ENCODE measurements at places on chromosomes 16 and 17. TPM values are rescaled to one million over a fixed set of nuclear protein-coding genes. Genes with fewer than 3 reads are reported as not detected.

- DNase-seq, result peak; percentile 41
These were observed 6.0 kb downstream of the ST3GAL2 start for GRCh38 chr16:70432723-70433457.

GRCh38 chr16:73014768-73015167 is 33.2 kb downstream of the ZFHX3 start:
- no peak for DNase-seq

DNA sequence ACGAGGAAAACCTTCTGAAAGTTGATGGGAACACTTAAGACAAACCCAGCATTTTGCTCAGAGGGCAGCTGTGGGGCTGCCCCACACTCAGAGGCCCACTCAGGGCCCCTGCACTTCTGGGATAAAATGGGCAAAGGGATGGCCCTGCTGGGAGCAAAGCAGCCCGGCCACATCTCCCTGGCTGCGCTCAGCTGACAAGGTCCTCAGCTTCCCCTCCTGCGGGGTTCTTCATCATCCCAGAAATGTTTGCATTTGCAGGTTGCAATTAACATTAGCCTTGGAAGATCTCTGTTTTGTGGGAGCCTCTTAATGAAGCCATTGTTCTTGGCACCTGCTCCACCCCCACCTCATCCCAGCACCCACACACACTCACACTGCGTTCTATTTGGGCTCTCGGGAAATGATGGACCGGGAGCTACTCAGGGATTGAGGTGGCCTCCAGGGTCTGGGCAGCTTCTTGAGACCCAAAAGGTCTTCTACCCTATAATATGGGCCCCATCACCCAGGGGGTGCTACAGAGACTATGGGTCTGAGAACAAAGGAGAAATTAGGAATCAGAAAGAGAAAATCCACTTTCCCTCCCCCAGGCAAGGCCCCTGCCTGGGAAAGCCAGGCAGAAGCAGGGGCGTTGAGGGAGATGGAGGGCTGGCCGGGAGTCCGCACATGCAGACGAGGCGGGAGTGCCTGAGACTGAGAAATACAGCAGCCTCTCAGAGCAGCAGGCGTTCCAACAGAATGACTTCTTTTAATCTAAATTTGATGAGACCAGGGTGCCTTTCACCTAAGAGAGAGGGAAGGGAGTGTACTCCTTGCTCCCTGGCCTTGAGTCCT is 53.7 kb upstream of the RPL38 start:
- no peak for DNase-seq

DNA sequence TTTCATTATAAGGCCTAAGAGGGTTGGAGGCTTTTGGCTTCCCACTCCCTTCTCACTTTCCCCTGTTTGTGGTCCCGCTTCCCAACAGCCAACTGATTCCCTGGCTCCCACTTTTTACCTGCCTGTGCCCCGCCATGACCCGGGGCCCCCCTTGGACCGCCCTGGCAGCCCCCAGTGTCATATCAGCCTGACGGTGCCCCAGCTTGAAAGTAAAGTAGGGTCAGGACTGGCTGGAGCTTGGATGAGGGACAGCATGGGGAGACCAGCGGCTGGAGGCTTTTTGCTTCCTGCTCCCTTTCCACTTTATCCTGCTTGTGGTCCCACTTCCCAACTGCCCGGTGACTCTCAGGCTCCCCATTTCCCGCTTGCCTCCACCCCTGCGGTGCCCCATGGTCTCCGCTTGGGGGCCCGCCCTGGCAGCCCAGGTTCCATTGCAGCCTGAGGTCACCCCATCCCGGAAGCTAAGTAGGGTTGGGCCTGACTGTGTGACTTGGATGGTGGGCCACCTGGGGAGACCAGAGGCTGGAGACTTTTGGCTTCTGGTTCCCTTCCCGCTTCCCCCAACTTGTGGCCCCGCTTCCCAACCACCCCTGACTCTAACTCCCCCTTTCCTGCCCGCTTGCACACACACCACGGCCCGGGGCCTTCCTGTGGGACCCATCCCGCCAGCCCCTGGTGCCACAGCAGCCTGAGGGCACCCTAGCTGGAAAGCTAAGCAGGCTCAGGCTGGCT is 2274.7 kb downstream of the TP53TG3F start:
- no peak for DNase-seq

- no peak for DNase-seq
These were observed 200.1 kb downstream of the KCNJ2 start for GRCh38 chr17:70369391-70369790.

DNA sequence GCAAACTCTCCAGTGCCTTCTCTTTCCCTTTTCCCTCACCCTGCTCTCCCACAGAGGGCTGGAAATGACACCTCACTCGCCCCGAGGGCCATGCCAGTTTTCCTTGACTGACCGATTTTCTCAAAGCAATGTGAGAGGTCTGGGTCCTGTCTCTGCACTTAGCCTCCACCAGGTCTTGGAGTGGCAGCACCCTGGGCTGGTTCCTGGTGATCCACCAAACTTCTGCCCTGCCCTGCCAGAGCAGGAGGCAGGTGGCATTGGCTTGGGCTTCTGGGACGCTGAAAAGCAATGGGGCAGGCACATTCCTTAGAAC is 97.5 kb downstream of the RAB11FIP4 start:
- no peak for DNase-seq

- DNase-seq, result no peak
These were observed 50.6 kb downstream of the RAB11FIP3 start for GRCh38 chr16:476039-476438.

GRCh38 chr16:69727916-69728270 is 1.5 kb upstream of the NQO1 start:
- no peak for DNase-seq

- DNase-seq, result no peak
These were observed 137.1 kb downstream of the CYB561 start for GRCh38 chr17:63309021-63309420.

DNA sequence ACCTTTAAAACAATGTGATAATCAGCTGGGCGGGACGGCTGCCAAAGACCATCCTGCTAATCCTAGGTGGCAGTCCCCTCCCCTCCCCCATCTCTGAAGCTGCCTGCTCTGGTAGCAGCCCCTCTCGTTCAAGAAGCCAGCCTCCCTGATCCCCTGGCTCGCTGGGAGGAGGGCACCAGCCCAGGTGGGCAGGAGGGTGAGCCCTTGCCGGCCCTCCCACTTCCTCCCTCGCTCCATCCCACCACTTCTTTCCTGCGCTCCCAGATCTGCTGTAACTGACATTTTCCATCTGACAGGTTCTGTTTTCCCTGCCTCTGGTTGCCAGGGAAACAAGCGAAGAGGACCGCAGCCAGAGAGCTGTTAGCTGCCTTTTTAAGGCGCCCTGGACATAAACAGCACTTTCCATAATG is 155.7 kb upstream of the TNRC6C start:
- DNase-seq, result peak; percentile 92

The CDRT15 gene
- not detected for total RNA-seq

The GIT1 gene
- total RNA-seq, result 19.3 TPM

The EVI2B gene
- total RNA-seq, result 1.2 TPM

The NLRC3 gene
- total RNA-seq, result 0.72 TPM

The KRT17 gene
- total RNA-seq, result 253 TPM

The IGF2BP1 gene
- 4.5 TPM for total RNA-seq

The PRSS21 gene
- total RNA-seq, result not detected

The CD300LF gene
- 3.3 TPM for total RNA-seq
